NCI-H524 (cell line): ENCODE measurements at places on chromosomes 1 and 21.

GRCh38 chr1:83098131-83098530, 900.8 kb downstream of the TTLL7 start:
- DNase-seq, result no peak

- DNase-seq, result no peak
Measured at GRCh38 chr1:27010226-27010994, 2.2 kb downstream of the TENT5B start.

- DNase-seq, result no peak
Measured at GRCh38 chr1:31510304-31510703, 66.0 kb upstream of the TINAGL1 start.

DNA sequence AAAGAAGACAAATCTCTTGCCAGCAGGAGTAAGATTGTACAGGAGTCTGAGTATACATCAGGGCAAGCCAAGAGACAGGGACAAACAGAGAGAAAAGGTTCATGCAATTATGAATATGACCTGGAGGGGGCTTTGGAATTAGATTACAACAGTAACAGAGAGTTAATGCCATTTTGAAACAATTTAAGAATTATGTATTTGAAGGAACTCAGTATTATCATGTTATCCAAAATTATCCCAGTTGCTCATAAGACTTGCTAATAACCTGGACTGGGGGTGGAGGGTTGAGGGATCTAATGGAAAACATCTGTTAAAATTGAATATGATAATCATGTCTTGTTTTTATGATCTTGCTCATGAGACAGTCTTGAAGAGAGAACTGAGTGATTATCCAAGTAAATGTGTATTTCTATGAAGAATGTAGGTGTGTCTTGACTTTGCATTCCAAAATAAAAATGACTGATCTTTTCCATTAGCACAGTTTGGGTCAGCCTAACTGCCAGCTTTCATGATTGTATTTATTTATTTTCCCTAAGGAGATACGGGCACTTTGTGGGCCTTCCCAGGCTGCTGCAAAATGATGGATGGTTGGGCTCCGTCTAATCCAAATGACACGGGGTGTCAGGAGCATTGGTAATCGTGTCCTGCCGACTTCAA, 117.7 kb downstream of the ERG start:
- DNase-seq, result peak; percentile 40

- no peak for DNase-seq
Measured at GRCh38 chr1:240599299-240599698, 12.7 kb downstream of the GREM2 start.

GRCh38 chr1:74755475-74755874, 22.5 kb downstream of the TYW3 start:
- DNase-seq, result no peak

- DNase-seq, result no peak
Measured at GRCh38 chr1:167208624-167208976, 12.1 kb upstream of the POU2F1 start.

- peak; percentile 75 for DNase-seq
Measured at GRCh38 chr21:26935977-26936376, 30.9 kb downstream of the ADAMTS5 start.

- DNase-seq, result no peak
Measured at GRCh38 chr1:55559161-55559611, 344.0 kb upstream of the USP24 start.

- no peak for DNase-seq
Measured at GRCh38 chr1:245245021-245245667, 90.4 kb downstream of the KIF26B start.

DNA sequence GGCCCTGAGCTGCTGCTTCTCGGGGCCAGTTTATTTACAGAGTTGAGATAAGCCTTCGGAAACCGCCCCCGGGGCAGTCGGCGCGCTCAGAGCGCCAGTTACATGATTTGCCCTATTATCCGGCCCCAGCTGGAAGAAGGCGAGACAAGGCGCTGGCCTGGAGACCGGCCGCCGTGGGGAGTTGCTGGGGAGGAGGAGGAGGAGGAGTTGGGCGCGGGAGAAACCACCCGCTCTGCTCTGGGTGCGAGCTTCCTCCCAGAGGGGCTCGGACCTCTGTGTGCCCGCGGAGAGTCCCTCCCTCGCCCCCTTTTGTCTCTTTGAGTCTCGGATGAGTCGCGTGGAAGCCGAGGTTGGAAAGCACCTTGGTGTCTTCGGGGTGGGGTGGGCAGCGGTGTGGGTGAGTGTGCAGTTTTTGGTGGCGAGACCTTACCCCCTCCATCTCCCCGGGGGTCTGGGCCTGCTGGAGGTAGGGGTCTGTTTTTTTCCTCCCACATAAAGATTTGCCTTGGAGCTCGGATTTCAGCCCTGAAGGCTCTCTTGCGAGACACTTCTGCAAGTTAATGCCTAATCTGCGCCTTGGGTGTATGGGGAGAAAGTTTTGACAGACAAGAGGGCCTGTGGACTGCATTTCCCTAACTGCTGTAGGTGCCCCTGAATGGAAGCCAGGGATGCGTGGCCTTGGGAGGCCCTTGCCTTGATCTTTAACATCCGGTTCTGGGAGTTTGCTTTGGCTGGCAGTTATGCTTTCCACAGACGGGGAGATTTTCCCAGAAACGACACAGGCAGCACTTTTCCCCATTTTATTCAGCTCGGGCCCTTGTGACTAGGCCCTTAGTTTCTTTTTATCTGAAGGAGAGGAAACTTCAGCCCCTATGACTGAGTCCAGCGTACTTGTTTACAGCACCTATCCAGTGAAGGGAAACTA, 80.0 kb downstream of the NDUFS5 start:
- DNase-seq, result peak; percentile 49

DNA sequence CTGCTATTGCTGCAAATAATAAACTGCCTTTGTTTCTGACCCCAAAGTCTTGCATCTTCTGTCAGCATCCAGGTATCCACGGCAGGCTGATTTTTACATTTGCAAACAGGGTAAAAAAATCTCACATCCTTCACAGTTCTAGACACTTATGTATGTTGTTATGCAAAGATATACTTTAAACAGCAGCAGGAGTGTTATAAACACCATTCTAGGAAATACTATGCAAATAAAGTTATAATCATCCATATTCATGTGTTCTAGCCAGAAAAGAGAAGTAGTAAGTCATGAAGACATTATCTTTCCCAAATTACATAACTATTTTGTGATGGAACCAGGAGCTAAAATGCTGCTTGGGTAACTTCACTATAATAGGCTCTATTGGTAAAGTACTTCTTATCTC, 534.2 kb downstream of the LTN1 start:
- DNase-seq, result no peak

GRCh38 chr1:177249231-177249630, 78.5 kb downstream of the BRINP2 start:
- no peak for DNase-seq

- no peak for DNase-seq
Measured at GRCh38 chr1:222784916-222785315, 29.9 kb upstream of the DISP1 start.

DNA sequence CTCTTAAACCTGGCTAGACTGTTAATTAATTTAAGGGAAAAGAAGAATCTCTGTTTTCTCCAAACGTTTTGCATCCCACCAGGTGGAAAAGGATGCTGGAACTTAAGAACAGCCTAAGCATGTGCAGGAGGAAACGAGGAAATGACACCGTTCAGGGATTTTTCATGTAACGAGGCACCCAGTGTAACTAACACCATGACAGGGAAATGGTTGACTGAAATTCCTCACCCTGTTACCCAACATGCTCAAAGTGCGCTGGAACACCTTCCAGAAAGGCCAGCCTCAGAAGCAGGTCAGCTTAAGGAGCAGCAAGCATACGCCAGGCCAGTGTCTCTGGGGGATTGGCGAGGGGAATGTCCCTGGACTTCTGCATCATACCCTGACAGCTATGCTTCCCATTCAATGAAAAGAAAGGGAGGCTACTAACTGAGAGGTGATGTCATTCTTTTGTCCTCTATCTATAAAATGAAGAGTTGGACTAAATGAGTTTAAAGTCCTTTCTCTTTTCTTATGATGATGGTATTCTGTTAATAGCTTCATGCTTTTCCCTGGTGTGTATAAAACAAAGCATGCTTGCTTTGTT, 21.6 kb downstream of the TNN start:
- no peak for DNase-seq
